H9 (cell line): ENCODE measurements at places on chromosomes 1 and 21. TPM values are rescaled to one million over a fixed set of nuclear protein-coding genes. Genes with fewer than 3 reads are reported as not detected.

GRCh38 chr1:68173936-68174737 is 58.2 kb downstream of the WLS start:
- no peak for DNase-seq

The DENND4B gene
- 82.8 and 84.6 TPM in 2 replicates for total RNA-seq

DNA sequence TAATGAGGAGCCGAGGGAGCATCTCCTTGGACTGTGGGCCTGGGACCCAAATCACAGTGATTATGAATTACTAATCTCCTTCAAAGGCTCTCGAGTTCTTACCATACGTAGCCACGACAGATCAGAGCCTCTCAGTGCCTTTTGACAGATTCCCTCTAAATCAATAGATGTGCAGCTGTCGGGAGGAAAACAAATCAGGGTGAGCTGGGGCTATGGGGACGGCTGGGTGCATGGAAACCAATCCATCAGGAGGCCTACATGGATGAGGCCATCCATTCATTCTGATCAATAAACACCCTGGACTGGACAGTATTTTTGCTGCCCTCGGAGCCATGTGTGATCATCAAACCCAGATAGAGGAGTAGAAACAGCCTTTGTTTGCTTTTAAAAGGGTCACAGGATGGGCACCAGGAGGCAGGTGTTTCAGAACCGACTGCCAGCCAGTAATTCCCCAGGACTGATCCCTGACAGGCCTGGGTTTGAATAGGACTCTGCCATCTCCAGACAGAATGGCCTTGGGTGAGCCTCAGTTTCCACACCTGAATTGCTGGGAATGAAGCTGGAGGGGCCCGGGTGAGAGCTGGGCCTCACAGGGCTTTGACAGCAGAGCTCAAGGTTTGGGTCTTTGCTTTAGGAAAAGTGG is 532.8 kb downstream of the MATN1 start:
- no peak for DNase-seq

DNA sequence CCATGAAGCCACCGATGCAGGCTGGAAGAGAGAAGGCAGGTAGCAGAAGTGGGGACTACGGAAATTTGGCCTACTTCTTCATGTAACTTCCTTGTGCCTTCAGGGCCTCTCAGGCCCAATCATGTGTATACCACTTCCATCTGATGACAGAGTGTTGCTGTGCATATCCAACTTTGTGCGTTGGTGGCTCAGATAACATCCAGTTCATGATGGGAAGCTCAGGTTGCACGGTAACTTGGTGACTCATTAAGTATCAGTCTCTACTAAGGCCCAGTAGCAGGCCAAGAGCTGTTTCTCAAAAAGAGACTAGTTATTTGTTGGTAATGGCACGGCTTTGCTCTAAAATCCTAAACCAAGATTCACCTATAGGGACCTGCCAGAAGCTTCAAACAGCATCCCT is 117.6 kb downstream of the LTN1 start:
- no peak for DNase-seq

DNA sequence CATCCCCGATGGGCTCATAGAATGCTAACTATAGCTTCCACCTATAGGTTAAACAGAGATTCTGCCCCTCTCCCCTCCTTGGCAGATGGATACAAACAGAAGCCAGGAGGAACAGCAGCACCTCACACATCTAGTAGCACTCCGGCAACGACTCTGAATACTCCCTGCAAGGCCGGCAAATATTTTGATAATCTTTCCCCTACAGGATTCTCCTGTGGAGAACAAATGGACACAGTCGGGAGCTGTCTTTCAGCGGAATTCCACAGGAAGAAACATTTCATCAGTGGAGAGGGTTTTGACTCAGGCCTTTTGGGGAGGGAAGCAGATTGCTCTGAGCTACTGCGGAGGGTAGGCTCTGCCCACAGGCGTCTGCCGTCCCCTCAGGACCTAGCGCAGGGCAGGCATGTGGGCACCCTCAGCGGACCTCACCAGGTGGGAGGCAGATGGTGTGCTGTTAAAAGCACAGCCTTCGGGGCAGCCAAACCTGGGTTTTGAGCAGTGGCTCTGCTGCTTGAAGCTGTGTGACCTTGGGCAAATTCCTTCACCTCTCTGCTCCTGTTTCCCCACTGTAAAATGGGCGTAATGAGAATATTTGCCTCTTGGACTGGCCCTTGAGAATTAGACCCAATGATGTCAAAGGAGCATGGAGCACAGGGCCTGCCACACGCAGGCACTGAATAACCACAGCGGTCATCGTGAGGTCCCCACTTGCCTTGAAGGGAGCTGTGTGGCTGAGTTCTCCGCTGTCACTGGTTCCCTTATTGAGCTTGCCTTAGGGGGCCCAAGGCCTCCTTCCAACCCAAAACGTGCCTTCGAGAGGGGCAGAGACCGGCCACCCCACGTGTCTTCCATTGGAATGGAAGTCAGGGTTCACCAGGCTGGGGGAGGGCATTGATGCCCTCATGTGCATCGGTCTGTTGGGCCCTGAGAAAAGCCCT is 19.2 kb upstream of the BCAR3 start:
- no peak for DNase-seq

The LRRC8B gene
- 29.1 and 33.2 TPM in 2 replicates for total RNA-seq

DNA sequence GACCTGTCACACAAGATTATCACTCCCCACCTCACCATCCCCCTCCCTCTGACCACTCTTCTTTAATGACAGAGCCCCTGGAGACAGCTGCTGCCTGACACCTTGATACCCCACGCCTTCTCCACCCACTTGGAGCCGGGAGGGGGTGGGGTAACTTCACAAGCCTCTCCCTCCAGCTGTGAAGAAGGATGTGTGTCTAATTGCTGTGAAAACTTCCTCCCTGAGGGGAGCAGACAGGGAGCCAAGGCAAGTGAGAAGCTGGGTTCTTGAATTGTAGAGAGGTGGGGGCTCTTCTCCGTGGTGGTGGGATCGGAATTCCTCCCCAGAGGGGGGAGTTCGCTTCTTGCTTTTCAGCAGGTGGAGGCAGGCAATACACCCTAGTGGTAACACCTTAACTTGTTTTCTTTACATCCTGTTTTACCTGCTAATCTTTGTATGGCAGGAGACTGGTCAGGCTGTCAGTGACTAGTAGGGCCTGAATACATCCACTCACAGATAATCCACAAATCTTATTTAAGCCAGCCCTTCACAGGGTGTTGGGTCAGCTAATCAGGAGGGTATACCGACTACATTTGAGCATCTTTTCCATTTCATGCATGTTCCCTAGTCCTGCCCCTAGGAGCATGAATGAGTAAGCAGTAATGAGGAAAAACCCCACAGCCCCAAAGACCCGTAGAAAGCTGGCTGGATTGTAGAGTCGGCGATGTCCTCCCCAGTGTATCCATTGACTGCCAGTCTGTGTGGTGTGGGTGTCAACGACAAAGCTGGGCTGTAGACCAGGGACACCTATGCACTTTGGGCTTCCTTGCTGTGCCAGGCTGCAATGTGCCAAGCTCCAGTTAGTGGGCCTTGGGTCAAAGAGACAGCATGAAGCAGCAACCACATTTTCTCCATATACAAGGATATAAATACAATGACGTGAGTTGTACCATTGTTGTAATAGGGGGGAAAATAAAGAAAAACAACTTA is 57.3 kb downstream of the NFASC start:
- DNase-seq, result peak; percentile 58

GRCh38 chr1:10025354-10025753 is 7.4 kb upstream of the UBE4B start:
- no peak for DNase-seq

- DNase-seq, result no peak
These were observed 128.8 kb downstream of the CACNA1E start for GRCh38 chr1:181612100-181612499.

DNA sequence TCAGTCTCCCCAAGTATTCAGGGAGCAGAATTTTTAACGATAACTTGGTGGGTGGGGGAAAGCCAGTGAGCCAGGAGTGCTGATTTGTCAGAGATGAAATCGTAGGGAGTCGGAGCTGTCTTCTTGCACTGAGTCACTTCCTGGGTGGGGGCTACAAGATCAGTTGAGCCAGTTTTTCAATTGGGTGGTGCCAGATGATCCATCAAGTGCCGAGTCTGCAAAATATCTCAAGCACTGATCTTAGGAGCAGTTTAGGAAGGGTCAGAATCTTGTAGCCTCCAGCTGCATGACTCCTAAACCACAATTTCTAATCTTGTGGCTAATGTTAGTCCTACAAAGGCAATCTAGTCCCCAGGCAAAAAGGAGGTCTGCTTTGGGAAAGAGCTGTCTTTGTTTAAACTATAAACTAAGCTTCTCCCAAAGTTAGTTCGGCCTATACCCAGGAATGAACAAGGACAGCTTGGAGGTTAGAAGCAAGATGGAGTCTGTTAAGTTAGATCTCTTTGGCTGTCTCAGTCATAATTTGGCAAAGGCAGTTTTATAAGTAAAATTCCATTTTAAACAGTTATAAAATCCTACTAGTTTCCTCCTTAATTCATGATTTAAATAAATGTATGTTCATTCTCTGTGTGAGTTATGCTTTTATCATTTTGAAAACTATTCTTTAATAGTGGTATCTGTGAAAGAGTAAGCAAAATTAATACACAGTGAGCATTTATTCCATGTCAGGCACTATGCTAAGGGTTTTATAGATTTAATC is 51.7 kb downstream of the SLC16A1 start:
- DNase-seq, result no peak

- peak; percentile 81 for DNase-seq
These were observed 32.7 kb upstream of the ETV3 start for GRCh38 chr1:157170677-157171515.

GRCh38 chr1:111725192-111725591 is 14.0 kb downstream of the INKA2 start:
- peak; percentile 44 for DNase-seq

- DNase-seq, result no peak
These were observed 176.5 kb downstream of the C1orf21 start for GRCh38 chr1:184563308-184563707.

DNA sequence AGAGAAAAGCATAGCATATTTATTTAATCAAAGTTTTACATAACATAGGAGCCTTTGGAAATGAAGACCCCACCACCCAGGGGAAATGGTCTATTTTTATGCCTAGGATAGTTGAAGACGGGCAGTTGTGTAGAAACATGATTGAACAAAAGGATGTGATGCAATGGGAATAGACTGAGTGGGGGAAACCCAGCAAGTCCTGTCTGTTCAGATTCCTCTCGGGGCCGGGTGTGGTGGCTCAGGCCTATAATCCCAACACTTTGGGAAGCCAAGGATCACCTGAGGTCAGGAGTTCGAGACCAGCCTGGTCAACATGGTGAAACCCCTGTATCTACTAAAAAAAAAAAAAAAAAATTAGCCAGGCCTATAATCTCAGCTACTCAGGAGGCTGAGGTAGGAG is 298.3 kb downstream of the MATN1 start:
- DNase-seq, result no peak

The PIP5K1A gene
- total RNA-seq, result 94.6 and 101 TPM in 2 replicates

DNA sequence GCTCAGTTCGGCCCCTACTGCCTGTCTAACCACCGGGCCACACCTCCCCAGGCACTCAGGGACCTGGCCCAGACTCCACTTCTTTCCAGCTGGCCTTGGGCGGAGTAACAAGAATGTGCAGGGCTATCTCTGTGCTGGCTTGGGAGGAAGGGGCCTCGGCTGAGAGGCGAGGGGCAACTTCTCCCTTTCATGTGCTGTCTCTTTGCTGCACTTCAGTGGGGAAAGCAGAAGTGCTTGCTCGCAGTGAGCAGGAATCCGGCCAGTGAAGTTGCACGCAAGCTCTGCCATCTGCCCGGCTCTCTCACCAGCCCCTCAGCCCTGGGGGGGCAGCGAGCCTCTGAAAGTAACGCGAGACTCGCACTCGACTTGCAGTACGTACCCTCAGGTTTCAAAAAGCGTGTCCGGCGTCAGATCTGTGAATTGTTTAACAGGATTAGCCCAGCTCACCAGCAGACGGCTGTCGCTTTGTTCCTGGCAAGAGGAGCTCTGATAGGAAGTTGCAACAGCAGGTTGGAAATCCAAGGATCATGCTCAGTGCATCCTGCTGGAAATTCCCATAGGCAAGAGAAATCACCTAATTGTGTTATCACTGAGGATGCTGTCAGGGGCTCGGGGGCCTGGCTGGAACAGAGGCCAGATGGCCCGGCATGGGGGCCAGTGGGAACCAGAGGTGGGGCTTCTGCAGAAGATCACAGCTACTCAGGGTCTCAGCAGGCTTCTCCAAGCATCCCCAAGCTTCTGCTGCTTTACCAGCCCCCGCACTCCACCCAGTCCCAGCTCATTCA is 221.1 kb downstream of the NPHP4 start:
- DNase-seq, result no peak

The C1orf226 gene
- total RNA-seq, result 11.5 and 11.6 TPM in 2 replicates

- peak; percentile 39 for DNase-seq
These were observed 28.7 kb downstream of the FMO2 start for GRCh38 chr1:171213559-171214454.

DNA sequence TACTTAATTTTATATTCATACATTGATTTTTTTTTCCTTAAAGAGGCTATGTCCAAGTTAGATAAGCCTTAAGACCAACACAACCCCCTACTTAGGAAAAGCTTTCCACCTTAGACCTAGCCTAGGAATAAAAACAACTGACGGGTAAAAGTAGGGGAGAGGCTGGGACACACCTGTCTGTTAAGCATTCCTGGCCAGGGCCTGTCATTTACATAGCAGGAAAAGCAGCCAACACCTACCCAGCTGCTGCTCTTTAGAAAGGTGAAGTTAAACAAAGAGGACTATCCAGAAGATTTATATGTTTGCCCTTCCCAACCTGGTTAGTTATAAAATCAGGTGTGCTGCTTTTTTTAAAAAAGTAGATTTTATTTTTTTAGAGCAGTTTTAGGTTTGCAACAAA is 29.1 kb upstream of the SAMD13 start:
- peak; percentile 38 for DNase-seq

GRCh38 chr1:83574791-83575190 is 424.1 kb downstream of the TTLL7 start:
- DNase-seq, result no peak

- no peak for DNase-seq
These were observed 13.1 kb downstream of the S100A10 start for GRCh38 chr1:151980287-151981177.
